ENCODE measurements at places on chromosomes 1 and 21.

DNA sequence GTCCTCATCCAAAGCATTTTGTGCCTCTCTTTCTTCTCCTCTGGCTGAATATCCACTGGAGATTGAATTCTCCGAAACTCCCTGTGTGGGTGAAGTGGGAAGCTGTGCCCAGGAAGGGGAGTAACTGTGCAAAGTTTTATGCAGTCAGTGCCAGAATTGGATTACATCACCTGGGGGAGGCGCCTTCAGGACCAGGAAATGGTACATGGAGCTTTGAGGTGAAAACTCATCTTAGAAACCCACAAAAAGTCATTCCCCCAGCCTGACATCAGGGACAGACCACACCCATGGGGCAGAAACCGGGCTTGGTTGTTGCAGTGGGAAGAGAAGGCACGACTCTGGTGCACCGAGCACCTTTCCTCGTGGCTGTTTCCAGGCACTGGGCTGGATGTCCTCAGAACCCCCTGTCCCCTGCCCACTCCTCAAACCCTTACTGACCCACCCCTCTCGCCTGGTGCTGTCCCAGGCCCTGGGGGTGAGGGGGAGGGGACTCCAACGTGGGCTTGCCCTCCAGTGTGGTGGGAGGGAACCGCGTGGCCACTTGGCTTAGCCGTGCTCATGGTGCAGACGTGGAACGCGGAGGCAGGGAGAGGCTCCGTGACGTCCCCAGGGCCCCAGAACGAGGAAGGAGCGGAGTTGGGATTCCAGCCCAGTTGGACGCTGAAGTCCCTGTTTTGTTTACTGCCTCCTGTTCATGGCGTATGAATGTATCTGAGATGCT, 15.7 kb downstream of the TFF3 start:
- DNase-seq = no peak

DNA sequence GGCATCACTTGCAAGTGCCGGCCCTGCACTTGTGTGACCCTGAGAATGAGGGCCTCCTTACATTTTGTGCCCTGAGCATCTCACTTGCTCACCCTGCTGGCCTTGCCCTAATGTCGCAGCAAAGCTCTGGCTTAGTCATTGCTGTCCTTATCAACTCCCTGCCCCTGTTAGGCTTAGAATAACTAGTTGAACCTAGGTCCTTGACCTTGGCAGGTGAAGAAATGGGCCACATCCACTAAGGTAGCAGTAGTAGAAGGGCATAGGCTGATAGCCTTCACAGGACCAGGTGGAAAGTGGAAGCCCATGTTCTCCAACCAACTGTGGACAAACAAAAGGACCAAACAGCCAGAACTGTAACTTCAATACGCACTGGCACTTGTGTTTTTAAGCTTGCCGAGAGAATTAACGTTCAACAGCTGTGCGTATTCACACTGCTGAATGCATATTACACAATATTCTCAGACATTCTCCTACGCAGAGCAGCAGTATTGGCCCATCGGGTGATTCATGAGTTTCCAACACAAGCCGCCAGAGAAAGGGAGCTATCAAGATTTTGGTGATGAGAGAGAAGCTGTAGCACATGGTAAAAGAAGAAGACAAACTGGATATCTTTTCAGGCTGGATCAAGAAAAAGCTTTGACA, 27.7 kb upstream of the PTGFRN start:
- DNase-seq = no peak

- no peak for DNase-seq
Observed at GRCh38 chr1:193234530-193234929, 48.1 kb upstream of the B3GALT2 start.

GRCh38 chr1:32539584-32540571, 651 bp downstream of the ZBTB8A start:
- no peak for DNase-seq

DNA sequence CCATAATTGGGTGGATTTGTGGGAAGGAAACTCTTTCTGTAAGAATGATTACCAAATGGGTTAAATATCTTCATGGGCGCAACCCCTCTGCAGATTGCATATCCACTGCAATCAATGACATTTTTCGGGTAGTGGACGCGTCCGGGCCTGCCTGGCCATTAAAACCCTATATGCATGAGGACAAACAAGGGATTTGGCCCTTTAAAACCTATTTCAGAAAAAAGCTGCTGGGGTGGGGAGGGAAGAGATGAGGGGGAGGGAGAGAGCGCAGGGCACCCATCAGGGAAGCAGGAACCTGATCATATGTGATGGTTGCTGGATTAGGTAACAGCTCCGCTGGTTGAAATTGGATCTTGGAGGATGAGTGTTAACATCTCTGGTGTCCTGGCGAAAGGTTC, 228.8 kb downstream of the PBX1 start:
- DNase-seq = no peak

DNA sequence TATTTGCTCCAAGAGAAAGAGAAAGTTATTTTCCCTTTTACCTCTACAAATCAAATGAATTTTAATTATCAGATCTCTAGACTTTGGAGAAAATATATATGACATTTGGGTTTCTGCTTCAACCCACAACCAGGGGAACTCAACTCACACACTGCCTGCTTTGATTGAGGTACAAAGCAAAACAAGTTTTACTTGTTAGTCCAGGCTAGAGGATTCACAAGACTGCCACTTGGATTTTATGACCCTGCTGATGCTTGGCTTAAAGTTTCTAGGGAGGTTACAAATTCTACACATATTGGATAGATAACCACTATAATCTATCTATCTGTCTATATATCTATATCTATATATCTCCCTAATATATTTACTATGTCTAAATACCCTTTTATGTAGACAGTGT, 467.3 kb upstream of the RGS18 start:
- DNase-seq = no peak

DNA sequence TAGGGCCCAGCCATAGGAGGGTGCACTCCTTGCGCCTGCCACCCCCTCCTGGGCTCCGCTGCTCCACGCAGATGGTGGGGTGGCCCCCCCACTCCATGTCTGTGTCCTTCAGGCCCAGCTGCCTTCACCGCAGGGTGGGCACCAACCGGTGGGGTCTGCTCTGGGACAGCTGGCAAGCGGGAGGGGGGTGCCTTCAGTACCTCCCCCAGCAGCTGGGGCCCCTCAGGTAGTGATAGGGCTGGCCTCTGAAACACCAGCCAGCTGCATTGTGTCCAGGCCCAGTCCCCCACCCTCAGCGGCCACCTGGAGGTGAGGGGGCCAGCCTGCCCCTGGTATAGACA, 360 bp downstream of the GJC2 start:
- peak; percentile 53 for DNase-seq

DNA sequence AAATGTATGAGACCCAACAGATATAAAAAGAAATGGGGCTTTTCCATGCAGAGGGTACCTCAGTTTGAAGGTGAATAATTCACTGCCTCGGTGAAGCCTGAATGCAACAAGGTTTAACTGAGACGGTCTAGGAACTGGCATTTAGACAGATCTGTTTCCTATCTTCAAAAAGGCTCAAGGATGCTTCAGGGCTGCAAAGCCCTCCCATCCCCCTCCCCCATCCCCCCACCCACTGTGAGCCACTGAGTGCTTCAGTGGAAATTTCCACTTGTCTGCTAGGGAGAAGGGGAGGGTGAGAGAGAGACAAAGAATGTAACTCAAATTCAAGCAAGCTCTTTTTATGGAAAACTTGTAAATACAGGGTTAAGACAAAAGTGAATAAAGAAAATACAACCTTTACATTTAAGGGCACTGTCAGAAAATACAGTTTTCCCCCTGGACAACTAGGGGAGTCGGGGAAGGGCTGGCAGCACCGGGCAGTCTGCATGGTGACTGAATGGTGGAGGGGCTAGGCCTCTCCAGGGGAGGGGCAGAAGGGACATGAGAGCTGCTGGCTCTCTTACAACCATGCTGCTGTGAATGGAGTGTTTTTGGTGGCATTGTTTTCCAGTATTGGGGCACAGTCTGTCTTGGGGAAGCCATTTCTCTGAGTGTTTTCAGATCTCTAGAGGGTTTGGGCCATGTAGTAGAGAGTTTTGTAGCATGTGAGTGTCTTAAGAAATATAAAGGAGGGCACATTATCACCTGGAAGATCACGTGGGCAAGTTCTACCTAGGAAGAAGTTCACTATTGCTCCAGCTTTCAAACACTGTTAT, 56.7 kb downstream of the MRPS6 start:
- no peak for DNase-seq

GRCh38 chr1:236120721-236121153, 21.6 kb upstream of the GPR137B start:
- no peak for DNase-seq

DNA sequence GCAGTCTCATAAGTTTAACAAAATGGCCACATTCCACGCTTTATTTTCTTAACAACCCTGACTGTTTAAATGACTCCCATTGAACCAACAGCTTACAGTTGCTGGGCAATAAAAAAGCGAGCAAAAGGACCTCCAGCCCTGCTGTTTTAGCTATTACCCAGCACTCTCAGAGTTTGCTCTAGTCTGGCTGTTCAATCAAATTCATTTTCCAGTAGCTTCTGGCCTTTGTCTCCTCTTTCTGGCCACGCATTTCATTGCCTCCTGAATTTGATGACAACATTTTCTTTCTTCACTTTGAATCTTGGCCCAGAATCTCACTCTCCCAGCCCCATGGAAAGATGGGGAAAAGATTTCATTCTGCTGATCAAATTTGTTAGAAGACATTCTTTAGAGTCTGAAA, 44.1 kb upstream of the DOCK7 start:
- DNase-seq = no peak

- DNase-seq = no peak
Observed at GRCh38 chr1:41629571-41629970, 145.1 kb upstream of the EDN2 start.

GRCh38 chr1:157356601-157357000, 195.7 kb downstream of the FCRL5 start:
- DNase-seq = no peak

DNA sequence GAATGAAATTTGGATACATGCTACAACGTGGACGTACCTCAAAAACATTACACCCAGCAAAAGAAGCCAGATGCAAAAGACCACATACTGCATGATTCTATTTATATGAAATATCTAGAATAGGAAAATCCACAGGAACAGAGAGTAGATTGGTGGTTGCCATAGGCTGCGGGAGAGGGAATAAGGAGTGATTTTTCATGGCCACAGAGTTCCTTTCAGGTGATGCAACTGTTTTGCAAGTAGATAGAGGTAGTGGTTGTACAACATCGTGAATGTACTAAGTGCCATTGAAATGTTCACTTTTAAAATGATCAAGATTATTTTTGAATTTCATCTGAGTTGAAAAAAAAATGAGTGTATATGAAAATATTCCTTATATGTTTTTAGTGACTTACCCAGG, 115.3 kb upstream of the RUNX1 start:
- no peak for DNase-seq

DNA sequence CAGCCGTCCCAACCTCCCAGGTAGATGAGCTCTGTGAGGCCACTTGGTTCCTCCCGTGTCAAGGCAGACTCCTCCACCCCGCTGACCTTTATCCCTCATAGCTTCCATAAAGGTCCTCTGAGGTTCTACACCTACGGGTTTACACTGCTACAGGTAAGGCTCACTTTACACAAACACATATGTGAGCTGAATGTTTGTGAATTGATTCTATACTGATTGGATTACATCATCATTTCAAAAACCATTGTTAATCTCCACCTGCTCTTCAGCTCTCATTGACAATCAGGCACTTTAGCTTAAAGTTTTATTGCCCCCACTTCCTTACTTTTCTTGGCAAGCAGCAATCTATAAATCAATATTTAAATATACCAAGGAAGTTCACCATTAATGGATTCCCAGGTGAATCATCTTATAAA, 12.8 kb upstream of the RGS16 start:
- DNase-seq = no peak

DNA sequence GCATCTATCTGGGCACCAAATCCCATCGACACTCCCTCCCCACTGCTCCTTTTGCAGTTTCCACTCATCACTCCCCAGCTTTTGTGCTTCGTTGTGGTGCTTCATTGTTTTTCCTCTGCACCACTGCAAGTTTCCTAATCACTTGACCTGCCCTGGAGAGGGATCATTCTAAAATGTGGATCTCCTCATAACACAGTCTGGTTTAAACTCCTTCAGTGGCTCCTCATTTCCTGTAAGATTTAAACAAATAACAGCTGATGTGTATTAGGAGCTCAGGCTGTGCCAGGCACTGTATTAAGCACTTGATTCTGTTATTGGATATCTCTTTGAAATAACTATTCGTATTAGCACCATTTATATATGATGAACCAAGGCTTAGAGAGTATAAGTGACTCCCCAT, 51.3 kb downstream of the MAP10 start:
- no peak for DNase-seq

DNA sequence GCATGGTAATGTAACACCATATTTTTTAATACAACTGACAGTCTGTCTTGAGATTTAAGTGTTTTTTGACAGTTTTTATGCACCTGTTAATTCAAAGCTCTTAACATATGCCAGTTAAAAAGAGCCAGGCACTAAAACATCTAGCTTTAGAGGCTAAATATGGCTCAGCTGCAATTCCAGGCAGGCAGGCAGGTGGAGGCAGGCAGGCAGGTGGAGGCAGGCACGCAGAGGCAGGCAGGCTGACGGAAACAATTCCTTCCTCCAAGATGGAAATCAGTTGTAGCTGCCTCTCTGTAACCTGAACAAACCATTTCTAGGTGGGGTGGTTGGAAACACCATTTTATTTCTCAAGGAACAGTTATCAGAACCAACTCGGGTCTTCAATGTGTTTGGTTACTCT, 51.2 kb downstream of the GORAB start:
- no peak for DNase-seq

GRCh38 chr1:97778718-97779117, 142.1 kb downstream of the DPYD start:
- no peak for DNase-seq

DNA sequence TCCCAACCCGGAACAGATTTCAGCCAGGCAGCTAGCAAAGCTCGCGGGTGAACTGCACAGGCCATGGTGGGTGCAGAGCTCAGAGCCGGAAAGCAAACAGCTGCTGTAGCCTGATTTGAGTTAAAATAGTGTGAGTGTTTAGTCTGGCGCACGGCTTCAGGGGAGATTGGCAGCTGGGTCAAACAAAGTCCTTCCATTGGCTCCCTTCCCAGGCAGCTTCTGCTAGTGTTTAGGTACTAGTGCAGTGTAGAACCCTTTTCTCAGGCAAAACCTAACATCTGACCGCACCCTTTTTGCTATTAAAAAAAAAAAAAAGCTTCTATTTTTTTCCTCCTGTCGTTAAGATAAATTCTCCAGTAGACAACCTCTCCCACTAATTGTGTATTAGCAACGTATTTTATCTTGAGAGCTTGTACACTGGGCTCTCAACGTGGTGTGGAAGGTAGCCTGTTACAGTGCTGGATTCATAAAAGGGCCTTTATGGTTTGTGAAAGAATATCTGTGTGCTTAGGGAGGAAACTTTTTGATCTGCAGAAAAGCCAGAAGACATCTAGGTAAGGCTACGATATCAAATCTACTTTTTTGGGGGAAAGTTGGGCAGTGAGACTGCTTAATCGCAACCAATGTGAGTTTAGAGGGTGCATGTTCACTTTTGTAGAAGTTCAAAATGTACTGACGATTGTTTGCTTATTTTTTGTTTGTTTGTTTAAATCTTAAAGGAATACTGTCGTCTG, 689.6 kb downstream of the USP25 start:
- DNase-seq = peak; percentile 36
